Left hindlimb (tissue), 1 donor: ENCODE measurements at places on chromosomes 5 and 9.

GRCh38 chr9:374736-375135 is 160.1 kb downstream of the DOCK8 start:
- no peak for DNase-seq

DNA sequence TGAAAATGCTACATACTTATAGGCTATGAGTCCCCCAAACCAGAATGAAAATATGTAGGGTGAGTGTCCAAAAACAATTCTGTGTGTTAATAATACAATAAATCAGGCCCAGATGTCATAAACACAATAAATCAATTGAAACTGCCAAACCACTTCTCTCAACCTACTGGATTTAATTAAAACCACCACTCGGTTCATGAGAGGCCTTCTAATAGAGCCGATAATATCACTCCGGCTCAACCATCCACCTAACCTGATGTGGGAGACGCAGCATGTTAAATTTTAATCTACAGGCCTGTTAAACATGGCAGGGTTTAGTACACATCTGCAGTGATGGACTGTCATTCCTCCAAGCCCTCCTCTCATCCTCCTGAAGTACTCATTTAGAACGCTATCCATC is 734.5 kb upstream of the ZNF608 start:
- DNase-seq: no peak

GRCh38 chr9:104905931-104906330 is 22.0 kb downstream of the ABCA1 start:
- no peak for DNase-seq

DNA sequence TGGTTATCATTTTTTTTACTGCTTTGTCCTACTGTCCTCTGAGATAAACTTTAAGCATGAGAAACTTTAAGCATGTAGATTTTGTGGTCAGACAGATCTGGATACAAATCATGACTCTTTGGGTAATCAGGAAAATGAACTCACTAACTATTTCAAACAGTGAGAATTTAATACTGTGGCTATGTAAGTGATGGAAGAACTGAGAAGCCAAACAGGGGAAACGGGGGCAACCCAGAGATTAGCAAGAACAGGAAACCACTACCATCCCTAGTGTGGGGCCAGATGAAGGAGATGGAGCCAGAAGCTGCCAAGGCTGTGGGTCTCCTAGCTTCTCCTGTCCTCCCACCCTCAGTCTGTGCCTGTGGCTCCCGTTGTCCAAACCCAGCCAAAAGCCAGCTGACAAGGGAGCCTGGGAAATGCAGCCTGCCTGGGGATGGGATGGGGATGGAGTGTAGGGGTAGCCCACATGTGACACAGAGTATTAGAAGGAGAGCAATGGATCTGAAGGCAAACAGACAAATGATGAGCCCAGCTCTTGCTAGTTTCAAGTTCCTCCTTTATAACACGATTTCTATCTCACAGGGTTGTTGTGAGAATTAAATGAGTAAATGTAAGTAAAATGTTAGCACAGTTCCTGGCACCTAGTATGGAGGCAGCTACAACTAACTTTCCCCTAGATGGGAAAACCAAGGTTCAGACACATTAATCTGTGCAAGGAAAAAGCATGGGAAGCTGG is 27.7 kb upstream of the CDC23 start:
- no peak for DNase-seq
